ENCODE measurements at places on chromosomes 1 and 21.

DNA sequence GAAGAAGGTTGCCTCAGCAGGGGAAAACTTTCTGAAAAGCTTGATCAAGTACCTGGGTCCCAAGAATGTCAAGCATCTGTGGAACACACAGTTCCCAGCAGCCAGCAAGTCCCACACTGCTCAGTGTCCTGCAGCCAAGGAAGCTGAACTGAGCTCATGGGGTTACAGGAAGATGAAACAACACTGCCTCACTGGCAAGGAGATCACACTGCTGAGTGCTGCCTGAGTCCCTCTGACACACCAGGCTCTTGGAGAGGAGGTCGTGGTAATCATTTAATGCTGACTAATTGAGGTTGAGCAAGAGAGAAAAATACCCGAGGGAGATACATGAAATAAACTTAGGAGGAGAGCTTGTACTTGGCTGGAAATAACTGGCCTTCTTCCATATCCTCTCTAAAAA, 75.2 kb downstream of the MPZL1 start:
- DNase-seq: no peak

DNA sequence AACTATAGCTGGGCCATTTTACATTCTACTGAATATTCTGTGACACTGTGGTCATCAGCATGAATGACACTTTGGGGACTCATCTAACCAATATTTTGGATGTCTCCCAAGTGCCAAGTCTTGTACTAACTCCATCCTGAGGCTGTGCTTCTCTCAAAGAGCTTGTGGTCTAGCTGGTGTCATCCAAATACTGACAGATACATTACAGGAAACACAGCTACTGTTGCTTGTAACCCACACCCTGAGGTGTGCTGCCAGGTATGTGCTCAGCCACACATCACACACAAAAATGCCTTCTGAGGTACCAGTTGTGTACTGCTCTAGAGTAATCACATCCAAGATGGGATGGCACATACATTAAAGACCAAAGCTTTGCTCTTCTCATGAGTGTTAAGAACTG, 81.6 kb downstream of the ST6GALNAC5 start:
- DNase-seq: no peak

DNA sequence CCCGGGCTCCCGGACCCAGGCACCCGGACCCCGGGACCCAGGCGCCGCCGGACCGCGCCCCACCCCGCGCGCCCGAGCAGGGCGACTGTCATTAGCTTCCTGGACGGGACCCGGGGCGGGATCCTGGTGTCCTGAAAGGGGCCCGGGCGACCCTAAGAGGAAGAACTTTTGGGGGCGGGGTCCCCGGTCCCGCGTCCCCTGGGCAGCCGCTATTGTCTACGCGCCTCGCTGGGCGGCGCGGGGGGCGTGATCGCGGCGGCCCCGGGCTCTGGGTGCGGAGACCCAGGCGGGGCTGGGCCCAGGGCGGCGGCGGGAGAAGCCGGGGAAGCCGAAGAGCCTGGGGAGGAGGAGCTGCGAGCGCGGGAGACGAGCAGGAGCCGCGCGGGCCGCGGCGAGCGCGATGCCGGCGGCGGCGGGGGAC, 465 bp downstream of the HUNK start:
- DNase-seq: no peak

- no peak for DNase-seq
These were observed 343.9 kb upstream of the AJAP1 start for GRCh38 chr1:4310396-4310923.

- no peak for DNase-seq
These were observed 25.6 kb downstream of the SAMSN1 start for GRCh38 chr21:14520535-14520934.

GRCh38 chr1:151072224-151072623, 1.7 kb downstream of the GABPB2 start:
- DNase-seq: no peak

Measured in naive thymus-derived CD8-positive, alpha-beta T cell (primary cell).